Ovary (tissue), 10 donors: ENCODE measurements at places on chromosomes 7 and 10. TPM values are rescaled to one million over a fixed set of nuclear protein-coding genes. Genes with fewer than 3 reads are reported as not detected.

Gene ADARB2
- 0.12 TPM for total RNA-seq

DNA sequence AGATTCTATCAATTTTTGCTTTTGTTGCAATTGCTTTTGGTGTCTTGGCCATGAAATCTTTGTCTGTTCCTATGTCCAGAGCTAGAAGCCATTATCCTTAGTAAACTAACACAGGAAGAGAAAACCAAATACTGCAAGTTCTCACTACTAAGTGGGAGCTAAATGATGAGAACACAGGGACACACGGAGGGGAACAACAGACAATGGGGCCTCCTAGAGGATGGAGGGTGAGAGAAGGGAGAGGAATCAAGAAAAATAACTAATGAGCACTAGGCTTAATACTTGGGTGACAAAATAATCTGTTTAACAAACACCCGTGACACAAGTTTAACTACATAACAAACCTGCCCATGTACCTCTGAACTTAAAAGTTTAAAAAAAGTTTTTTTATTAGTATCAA, 78.2 kb downstream of the ANKRD26 start:
- H3K36me3 ChIP-seq: no peaks in the 10 kb centered on the region
- no peak overlapping the region for H3K27ac ChIP-seq
- no peak overlapping the region for H3K4me3 ChIP-seq
- H3K27me3 ChIP-seq: no peaks in the 10 kb centered on the region
- no peak for DNase-seq

Gene TSPAN12
- 3.6 TPM for total RNA-seq

- H3K4me1 ChIP-seq: no peaks in the 10 kb centered on the region
- H3K27me3 ChIP-seq: no peaks in the 10 kb centered on the region
- H3K36me3 ChIP-seq: no peaks in the 10 kb centered on the region
- no peak overlapping the region for H3K4me3 ChIP-seq
- DNase-seq: no peak
Observed at GRCh38 chr7:126449611-126450268, 803.0 kb downstream of the GRM8 start.

DNA sequence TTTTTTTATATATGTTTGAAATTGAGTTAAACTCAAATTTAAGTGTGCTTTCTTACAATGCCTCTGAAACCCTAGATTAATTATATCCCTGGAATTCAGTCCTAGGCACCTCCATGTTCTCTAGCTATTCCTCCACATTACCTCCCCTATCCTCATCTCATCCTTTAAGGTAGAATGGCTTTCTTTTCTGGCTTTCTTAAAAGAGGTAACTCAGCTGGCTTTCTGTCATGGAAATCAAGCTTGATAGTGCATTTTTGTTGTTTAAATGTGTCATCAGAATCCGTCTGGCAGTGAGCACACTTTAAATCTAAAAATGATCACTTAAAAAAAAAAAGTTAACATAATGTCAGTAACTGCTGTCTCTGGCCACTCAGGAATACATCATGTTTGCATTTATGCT, 42.2 kb downstream of the AHR start:
- H3K27ac ChIP-seq: no peak overlapping the region
- no peak overlapping the region for H3K4me3 ChIP-seq
- H3K36me3 ChIP-seq: no peaks in the 10 kb centered on the region
- H3K4me1 ChIP-seq: no peaks in the 10 kb centered on the region

- H3K36me3 ChIP-seq: no peaks in the 10 kb centered on the region
- H3K4me1 ChIP-seq: no peaks in the 10 kb centered on the region
- H3K4me3 ChIP-seq: no peak overlapping the region
Observed at GRCh38 chr7:131844369-131844768, 287.9 kb upstream of the PODXL start.

DNA sequence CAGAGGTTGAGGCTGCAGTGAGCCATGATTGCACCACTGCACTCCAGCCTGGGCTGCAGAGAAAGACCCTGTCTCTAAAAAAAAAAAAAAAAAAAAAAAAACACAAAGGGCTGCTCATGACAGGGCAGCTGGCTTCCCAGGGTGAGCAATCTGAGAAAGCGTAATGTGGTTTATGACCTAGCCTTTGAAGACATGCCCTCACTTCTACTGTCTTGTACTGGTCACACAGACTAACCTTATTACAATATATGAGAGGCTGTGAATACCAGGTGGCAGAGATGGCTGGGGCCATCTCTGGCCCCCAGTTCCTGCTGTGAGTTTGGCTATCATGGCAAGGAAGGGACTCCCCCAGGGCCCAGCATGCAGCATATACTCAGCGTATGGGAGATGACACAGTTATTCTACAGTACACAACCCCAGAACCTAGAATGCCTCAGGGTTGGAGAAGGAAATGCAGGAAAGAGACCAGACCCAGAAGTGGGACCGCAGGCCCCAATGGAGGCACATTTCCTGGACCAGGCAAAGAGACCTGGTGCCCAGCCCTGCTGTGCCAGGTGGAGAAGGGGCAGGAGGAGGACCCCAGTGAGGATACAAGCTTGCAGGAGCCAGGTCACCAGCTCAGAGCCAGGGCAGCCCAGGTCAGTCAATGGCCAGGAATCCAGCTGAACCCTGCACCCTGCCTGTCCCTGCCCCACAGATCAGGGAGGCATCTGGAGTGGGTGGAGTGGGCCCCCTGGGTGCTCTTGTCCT, 26.3 kb downstream of the NPTX2 start:
- no peaks in the 10 kb centered on the region for H3K27me3 ChIP-seq
- no peak for DNase-seq
- H3K36me3 ChIP-seq: no peaks in the 10 kb centered on the region
- no peak overlapping the region for H3K27ac ChIP-seq
- H3K4me1 ChIP-seq: no peaks in the 10 kb centered on the region

Gene TMEM140
- 8.3 TPM for total RNA-seq

DNA sequence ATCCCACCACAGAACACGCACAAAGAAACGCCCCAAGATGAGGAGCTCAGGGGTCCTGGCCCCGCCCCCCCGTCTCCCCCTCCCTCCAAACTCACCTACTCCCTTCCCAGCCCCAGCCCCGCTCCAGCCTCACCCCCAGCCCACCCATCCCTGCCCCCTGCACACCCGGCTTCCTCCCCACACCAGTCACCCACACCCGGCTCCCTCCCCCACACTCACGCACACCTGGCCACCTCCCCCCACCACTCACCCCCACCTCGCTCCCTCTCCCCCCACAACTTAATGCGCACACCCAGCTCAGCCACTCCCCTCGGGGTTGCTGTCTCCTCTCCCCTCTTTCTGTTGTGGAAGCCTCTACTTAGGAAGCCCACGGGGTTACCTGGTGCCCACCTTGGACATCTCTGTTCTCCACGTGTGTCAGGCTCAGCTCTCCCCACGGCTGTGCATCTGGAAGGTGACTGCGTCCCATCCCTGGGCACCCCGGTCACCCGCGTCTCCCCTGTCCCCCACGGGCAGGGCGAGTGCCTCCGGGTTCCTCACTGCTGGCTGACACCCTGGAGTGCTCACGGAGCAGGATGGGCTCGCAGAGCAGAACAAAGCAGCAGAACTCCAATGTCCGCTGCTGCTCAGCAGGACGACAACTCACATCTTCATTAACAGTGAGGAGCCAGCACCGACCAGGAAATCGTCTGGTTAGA, 166.8 kb downstream of the USP6NL start:
- H3K36me3 ChIP-seq: no peaks in the 10 kb centered on the region
- no peak overlapping the region for H3K4me3 ChIP-seq
- H3K27ac ChIP-seq: no peak overlapping the region
- DNase-seq: no peak

Gene STEAP4
- 1.4 TPM for total RNA-seq

Gene NUTM2E
- not detected for total RNA-seq

Gene NANOS1
- 0.68 TPM for total RNA-seq

DNA sequence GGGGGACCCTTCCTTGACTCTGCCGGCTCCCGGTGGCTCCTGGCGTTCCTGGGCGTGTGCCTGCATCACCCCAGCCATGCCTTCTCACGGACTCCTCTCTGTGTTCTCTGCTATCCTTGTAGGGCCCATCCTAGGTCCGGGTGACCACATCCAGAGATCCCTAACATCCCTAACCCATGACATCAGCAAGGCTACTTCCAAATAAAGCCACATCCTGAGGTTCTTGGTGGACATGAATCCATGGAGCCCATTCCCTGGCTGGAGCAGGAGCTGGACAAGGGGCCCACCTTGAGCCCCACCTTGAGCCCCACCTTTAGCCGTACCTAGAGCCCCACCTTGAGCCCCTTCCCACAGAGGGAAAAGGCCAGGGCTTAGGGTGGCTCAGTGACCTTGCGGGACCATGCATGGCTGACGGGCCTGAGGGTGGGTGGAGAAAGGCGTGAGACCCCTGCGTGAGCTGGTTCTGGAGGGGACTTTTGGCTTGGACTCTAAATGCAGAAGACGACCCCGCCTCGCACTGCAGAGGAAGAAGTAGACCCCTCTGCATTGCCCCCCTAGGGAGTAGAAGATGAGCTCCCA, 58.5 kb upstream of the INPP5A start:
- DNase-seq: no peak
- no peak overlapping the region for H3K27ac ChIP-seq
- H3K4me3 ChIP-seq: no peak overlapping the region
- peaks cover 6% of the 10 kb centered on the region for H3K4me1 ChIP-seq
- H3K27me3 ChIP-seq: no peaks in the 10 kb centered on the region

Gene CACNB2
- total RNA-seq: 23.2 TPM

Gene ZNF736
- total RNA-seq: 19.7 TPM

GRCh38 chr7:29278337-29279069, 83.9 kb downstream of the CHN2 start:
- H3K4me3 ChIP-seq: no peak overlapping the region
- H3K27me3 ChIP-seq: no peaks in the 10 kb centered on the region
- no peak for DNase-seq
- H3K27ac ChIP-seq: no peak overlapping the region

DNA sequence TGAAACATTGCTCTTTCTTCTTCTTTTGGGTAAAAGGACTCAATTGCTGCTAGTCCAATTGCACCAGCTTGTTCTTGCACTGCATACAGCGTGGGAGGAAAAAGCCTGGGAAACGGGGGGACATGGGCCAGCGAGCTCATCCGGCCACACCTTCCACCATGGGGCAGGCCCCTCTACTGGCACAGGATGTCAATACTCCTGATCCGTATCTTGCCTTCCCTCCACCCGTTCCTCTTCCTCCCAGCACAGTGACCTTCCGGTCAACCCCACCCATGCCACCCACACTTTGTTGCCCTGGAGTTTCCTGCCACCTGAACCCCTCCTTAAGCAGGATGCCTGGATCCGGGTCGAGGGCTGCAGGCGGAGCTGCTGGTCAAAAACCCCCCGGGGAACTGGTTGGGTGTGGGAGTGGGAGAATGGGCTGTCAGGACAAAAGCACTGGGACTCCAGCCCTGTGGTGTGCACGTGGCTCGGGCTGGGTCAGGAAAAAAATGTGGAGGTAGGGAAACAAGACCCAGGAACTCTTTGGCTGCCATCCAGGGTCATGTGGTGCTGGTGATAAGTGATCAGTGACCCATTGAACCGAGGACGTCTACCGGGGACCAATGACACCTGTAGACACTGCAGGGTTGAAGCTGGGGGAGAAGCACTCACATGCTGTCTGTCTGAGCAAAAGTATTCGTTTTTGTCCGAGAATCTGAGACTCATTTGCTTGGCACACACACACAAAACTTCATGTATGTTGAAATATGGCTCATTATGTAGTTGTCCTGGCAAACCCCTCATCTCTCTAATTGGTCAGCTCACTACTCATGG, 8.1 kb downstream of the IL2RA start:
- H3K27me3 ChIP-seq: no peaks in the 10 kb centered on the region
- H3K4me3 ChIP-seq: no peak overlapping the region
- peak; percentile 29 for DNase-seq
- H3K36me3 ChIP-seq: no peaks in the 10 kb centered on the region
- H3K27ac ChIP-seq: no peak overlapping the region

Gene CALHM2
- 50.8 TPM for total RNA-seq

Gene MRLN
- 0.80 TPM for total RNA-seq

DNA sequence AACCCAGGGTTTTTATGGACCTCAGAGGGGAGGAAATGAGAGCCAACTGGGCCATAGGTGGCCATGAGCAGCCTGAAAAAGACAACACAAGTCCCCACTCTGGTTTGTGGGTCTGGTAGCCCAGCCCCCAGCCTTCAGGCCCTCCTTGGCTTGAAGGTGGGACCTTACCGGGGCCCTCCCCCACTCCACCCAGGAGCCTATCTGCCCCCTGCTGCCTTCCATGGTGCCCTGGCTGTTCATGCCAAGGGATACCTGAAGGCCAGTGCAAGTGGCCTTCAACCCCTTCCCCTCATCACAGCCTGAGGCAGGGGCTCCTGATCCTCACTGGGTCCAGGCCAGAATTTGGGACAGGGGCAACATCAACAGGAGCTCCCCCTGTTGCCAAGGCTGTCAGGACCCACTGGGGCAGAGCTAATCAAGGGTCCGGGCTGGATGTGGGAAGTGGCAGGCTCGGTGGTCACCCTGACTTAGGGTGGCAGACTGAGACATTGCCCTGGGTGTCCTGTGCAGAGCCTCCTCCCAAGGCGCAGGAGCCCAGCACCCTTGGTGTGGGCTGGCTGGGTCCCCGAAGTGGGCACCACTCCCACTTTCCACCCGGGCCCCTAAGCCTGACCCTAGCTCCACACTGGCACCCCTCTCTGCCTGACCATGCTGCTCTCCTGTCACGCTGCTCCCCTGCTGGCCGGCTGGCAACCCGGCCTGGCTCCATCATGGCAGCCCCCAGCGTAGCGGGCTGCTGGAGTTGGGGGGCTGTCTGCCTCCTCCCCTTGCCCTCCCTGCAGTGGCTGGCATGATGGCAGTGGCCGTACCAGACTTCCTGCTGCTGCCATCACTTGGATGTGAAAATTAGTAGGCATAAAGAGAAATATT, 6.4 kb downstream of the WDFY4 start:
- no peak overlapping the region for H3K4me3 ChIP-seq
- no peaks in the 10 kb centered on the region for H3K36me3 ChIP-seq
- DNase-seq: no peak

DNA sequence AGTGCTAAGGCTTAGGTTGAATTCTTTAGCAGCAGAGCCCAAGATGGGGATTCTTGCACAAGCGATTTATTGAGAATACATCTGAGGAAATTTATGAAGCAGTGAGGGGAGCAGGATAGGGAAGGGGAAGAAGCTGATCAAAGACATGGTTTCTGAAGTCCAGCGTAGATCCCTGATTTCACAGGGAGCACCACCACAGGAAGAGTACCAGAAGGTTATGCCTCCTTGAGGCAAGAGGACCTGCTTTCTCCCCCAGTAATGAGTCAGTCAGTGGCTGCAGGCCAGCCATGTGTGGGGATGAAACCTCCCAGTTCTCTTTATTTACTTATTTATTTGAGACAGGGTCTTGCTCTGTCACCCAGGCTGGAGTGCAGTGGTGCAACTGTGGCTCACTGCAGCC, 35.0 kb upstream of the CBLL1 start:
- H3K27me3 ChIP-seq: no peaks in the 10 kb centered on the region
- DNase-seq: no peak
- H3K4me1 ChIP-seq: no peaks in the 10 kb centered on the region
- no peaks in the 10 kb centered on the region for H3K36me3 ChIP-seq
- H3K4me3 ChIP-seq: no peak overlapping the region

- no peaks in the 10 kb centered on the region for H3K27me3 ChIP-seq
- H3K4me3 ChIP-seq: no peak overlapping the region
- no peaks in the 10 kb centered on the region for H3K36me3 ChIP-seq
- no peak for DNase-seq
- H3K4me1 ChIP-seq: peaks cover 7% of the 10 kb centered on the region
- H3K27ac ChIP-seq: no peak overlapping the region
Observed at GRCh38 chr7:150357270-150357669, 11.4 kb upstream of the REPIN1 start.

Gene CCDC172
- not detected for total RNA-seq

GRCh38 chr7:98107313-98107721, 655 bp downstream of the LMTK2 start:
- H3K4me3 ChIP-seq: peak overlapping the region; percentile 99
- H3K4me1 ChIP-seq: peaks cover 3% of the 10 kb centered on the region
- peak overlapping the region; percentile 33 for H3K27ac ChIP-seq
- DNase-seq: no peak
